ENCODE measurements at places on chromosomes 1 and 21.

GRCh38 chr1:194570476-194570875 lies 1384.1 kb upstream of the B3GALT2 start:
- no peak for DNase-seq

- DNase-seq, result no peak
These were observed 506 bp downstream of the C1orf50 start for GRCh38 chr1:42767510-42768000.

DNA sequence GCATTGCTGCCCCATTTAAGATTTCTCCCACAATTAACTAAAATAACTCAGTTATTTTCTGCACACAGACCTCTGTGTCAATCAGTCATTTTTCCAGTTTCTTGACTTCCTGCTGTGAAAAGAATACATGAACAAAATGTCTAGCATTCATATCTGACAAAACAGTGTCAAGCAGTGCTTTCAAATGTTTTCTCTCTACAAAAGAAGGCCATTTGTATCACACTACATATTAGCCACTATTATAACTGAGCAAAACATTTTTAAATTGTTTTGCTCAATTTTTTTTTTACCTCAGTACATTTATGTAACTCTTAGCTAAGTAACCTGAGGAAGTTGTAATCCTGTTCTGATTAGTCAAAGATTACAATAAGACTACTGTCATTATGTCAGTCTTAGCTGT lies 1498.5 kb upstream of the PRMT6 start:
- DNase-seq, result no peak

GRCh38 chr1:36638268-36638667 lies 155.6 kb upstream of the CSF3R start:
- DNase-seq, result no peak

- peak; percentile 82 for DNase-seq
These were observed 83.6 kb upstream of the SLC25A33 start for GRCh38 chr1:9455487-9456234.

DNA sequence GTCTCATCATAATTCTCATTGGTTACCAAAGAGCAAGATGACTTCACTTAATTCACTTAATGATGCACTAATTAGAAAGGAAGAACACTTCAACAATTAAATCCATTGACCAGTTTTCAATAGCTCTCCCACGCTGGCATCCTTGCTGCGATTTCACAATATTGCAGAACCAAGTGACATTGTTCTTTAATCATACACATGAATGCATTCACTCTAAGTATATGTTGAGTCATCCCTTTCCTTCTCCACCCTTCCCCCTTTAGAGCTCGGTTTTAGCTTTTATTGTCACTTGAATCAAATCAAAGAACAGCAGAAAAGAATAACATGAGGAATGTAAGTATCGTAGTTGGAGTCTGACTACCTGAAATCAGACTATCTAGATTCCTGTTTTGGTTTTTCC lies 233.6 kb upstream of the FMN2 start:
- no peak for DNase-seq

GRCh38 chr21:45393021-45393420 lies 11.9 kb upstream of the COL18A1 start:
- DNase-seq, result no peak

- no peak for DNase-seq
These were observed 31.4 kb upstream of the CBR3 start for GRCh38 chr21:36103434-36103833.

DNA sequence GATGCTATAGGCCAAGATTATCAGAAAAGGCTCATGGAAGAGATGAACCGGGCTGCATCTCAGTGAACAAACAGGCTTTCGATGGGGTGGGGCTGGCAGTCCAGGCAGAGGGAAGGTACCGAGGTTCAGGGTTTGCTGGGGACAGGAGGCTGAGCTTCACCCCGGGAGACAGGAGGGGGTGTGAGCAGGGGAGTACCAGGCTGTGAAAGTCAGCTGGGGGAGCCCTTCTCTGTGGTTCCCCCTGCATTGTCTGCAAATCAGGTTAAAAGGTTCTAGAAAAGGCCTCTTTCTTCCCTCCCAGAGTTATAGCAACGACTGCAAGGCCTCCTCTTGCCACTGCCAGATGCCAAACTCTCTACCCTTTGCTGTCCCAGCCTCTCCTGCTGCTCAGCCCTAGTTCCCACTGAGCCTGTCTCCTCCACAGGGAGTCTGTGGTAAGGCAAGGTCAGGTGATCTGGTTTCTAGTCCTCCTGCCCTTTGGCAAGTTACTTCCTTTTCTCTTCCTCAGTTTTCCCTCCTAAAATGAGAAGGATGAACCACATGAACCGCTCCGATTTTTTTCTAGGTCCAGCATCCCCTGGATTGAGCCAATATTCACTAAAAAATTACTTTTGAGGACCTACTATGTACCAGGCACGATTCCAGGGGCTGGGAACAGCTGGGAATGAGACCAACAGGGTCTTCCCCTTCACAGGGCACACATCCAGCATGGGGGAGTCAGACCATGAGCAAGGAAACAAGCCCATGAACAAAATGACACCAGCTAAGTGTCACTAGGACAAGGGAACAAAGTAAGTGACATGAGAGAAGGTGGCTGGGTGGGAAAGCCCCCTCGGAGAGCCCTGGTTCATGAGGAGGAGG lies 7.2 kb downstream of the LAD1 start:
- DNase-seq, result no peak

GRCh38 chr1:7432900-7433380 lies 338.2 kb upstream of the VAMP3 start:
- DNase-seq, result no peak

- DNase-seq, result no peak
These were observed 3.0 kb downstream of the CRYBG2 start for GRCh38 chr1:26350701-26351589.

- no peak for DNase-seq
These were observed 2.4 kb downstream of the SELE start for GRCh38 chr1:169731446-169731845.

DNA sequence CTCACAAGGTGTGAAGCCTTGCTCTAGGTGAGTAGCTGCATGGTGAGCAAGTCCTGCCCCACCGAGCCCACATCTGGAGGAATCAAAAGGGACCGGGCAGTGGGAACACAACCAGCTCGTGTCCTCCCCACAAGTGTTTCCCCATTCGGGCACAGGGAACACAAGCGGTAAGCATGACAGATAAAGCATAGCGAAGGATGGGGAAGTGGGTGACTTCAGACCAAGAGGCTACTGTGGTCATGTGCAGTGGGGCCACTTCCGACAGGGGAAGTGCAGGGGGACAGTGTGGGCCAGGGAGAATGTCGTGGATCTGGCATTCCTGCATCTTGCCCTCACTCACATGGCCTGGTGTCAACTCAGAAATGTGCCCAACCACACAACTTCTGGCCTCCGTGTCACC lies 306.2 kb downstream of the FAM72C start:
- no peak for DNase-seq

DNA sequence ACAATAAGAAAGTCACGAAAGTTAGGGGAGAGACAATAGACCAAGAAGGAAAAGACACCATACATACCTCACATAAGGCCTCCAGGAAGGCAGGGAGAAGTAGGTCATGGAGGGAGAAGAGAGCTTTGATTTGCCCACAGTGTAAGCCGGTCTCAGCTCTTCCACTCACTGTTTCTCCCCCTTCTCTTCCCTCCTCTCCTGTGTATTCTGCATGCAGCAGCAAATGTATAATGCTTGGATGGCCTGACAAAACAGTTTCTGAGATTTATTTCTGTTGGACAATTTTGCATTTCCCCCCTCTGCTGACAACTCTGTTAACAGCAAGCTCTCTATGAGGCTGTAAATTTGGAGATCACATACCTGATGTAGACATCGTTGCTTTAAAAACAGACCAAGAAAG lies 318.9 kb downstream of the OMA1 start:
- no peak for DNase-seq

DNA sequence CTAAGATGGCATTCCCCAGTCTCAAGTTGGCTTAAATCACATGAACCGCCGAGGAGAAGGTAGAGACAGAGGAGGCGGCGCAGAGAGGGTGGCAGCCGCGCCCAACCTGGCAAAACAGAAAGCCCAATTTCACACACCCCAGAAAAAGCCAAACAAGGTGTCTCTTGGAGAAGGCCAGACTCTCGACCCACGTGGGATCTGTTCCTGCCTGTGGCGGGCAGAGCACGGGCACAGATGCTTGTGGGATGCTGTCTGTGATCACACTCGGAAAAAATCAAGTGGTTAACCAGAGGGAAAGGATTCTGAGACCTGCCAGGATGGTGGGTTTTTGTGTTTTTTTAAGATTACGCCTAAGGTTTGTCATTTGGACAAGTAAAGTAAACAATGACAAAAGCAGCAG lies 80.7 kb downstream of the MRPL37 start:
- no peak for DNase-seq

GRCh38 chr1:15409388-15410222 lies at the start of gene EFHD2:
EFHD2 (plus strand) TSS chr1:15409888; CDS start chr1:15409972, 84 bp downstream.
- peak; percentile 93 for DNase-seq

- no peak for DNase-seq
These were observed 14.1 kb upstream of the A3GALT2 start for GRCh38 chr1:33335020-33335419.

GRCh38 chr1:225944951-225945350 lies 3.9 kb upstream of the LEFTY2 start:
- DNase-seq, result peak; percentile 73

DNA sequence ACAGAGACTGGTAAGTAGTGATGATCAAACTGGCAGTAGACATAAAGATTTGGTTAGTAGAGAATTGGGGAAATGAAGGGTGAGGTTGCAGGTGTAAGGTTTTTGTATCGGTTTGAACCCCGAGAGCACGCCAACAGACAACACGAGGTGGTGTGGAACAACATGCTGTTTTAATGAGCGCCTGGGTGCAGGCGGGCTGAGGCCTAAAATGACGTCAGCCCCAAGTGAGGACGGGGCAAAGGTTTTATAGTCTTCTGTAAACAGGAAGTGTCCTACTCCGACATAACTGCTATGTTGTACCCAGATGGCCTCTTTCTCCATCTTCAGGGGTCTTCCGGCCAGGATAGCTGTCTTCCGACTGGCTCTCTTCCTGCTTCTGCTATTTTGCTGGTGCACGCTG lies 178.8 kb downstream of the HHIPL2 start:
- DNase-seq, result no peak

DNA sequence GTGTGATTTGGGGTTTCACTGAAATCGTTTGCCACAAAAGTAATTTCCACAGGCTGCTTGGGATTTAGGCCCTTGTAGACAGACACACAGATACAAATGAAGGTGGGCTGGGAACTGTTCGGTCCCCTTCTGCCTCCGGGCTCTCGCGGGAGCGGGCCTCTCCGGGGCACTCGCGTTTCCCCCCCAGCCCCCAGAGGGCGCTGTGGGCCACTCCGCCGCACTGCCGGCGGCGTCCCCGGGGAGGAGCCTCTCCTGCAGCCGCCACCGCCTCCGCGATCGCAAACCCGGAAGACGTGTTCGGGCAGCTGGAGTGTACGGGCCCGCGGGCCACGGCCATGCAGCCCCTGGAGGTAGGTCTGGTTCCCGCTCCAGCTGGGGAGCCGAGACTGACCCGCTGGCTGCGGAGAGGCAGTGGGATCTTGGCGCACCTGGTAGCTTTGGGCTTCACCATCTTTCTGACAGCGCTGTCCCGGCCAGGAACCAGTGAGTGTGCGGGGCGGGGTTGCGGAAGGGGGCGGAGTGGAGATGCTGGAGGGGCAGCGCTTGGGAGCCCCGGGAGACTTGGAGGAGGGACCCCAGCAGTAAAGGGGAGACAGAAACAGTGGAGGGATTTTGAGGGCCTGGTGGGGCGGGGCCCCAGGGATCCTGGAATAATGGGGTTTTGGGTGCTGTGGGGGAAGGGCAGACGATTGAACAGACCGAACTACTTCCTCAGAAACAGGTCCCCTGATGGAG lies at the start of gene CYB561D1:
Gene CYB561D1 (plus strand): TSS at position 290 of the 735 bp plus-strand sequence. CDS start 46 bp downstream, at position 336.
- peak; percentile 94 for DNase-seq

Measured in GM10248 (cell line).